Uterine smooth muscle cell (primary cell): ENCODE measurements at places on chromosomes 4 and X. TPM values are rescaled to one million over a fixed set of nuclear protein-coding genes. Genes with fewer than 3 reads are reported as not detected.

The MEPE gene
- total RNA-seq, result not detected in 2 replicates

The EVC2 gene
- 10.0 and 16.4 TPM in 2 replicates for total RNA-seq

The HS6ST2 gene
- total RNA-seq, result 0.25 and 0.44 TPM in 2 replicates

The GAGE12H gene
- not detected in 2 replicates for total RNA-seq
